ENCODE measurements at places on chromosomes 12 and 14.

- no peak for DNase-seq
Measured at GRCh38 chr14:69303086-69303485, 43.1 kb downstream of the GALNT16 start.

DNA sequence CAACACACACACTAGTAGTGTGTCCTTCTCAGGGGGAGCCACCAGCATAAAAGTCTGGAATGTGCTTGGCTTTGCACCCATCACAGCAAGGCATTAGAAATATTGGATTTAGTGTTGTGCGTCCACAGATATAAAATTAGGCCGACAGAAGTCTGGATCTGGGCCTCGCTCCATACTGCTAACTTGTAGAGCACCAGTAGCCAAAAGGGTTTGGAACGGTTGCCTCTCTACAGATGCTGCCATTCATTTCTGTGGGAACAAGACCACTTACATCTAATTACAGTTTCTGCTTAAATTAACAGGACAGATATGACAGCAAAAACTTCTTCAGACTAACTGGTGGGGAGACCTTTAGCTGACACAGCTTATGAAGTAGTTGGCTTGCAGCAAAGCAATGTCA lies 94.2 kb downstream of the EXOC5 start:
- no peak for DNase-seq

- no peak for DNase-seq
Measured at GRCh38 chr12:129075460-129076208, 222.4 kb downstream of the GLT1D1 start.

GRCh38 chr14:31465111-31465510 lies 7.8 kb upstream of the DTD2 start:
- DNase-seq: no peak

DNA sequence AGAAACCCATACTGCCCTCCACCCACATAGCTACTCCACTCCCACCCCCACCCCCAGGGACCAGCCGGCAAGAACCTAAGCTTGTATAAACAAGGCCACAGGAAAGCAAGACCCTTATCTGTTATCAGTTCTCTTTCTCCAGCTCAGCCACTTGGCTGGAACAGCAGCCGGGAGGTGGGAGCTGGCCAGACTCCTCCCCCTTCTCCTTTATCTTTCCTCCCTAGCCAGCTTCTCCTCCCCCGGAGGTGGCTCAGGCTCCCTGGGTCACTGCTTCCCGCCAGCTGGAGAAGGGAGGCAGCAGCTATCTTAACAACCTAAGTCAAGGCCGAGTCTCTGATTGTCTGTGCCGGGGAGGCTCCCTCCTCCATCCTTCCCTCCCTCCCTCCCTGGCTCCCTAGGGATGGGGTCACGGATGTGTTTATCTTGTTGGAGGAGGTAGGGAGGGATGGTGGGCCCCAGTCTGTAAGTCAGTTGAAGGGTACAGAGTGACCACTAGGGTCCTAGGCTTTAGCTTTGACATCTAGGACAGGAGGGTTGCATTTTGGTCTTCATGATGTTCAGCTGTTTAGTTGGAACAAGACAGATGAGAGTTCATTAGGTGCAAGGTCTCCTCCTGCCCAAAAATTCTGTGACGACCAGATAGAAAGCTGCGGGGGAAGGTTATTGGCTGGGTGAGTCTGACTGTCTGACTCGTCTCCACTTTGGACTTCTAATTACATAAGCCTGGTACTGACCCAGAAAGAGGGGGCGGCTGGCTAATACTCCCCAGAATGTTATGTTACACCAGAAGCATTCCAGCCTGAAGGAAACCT lies 29.7 kb downstream of the ZFP36L1 start:
- peak; percentile 44 for DNase-seq

GRCh38 chr12:12608557-12608957 lies 3.1 kb upstream of the CREBL2 start:
- DNase-seq: no peak

GRCh38 chr12:91897025-91897515 lies 248.6 kb downstream of the BTG1 start:
- DNase-seq: no peak

- no peak for DNase-seq
Measured at GRCh38 chr12:77299001-77299400, 233.6 kb upstream of the E2F7 start.

DNA sequence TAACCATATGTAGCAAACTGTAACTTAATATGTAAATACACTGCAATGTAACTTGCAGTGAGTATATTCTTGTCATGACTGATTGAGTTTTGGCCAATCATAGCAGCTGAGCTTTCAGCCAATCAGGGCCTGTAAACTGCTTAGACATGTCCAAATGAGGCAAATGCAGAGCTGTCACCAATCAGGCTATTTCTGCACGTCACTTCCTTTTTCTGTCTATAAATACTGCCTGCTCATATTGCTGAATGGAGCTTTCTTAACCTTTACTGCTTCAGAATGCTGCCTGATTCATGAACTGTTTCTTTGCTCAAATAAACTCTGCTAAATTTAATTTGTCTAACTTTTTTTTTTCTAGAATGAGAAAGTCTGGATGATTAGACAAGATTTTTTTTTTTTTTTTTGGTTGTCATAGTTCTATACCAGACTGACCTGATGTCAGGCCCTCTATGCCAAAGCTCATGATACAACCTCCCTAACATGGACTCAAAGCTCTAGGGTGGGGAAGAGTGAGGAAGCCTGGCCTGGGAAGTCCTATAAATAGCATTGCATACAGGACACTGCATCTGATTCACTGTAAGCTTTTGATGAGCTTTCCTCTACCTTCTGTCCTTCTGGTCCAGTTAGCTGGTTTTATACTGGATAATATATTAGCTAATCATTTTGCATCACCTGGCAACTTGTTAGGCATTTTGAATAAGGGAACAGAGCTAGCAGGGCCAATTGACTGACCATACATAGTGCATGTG lies 12.0 kb downstream of the MGP start:
- DNase-seq: no peak

GRCh38 chr12:5260591-5261086 lies 171.3 kb upstream of the NTF3 start:
- DNase-seq: no peak

DNA sequence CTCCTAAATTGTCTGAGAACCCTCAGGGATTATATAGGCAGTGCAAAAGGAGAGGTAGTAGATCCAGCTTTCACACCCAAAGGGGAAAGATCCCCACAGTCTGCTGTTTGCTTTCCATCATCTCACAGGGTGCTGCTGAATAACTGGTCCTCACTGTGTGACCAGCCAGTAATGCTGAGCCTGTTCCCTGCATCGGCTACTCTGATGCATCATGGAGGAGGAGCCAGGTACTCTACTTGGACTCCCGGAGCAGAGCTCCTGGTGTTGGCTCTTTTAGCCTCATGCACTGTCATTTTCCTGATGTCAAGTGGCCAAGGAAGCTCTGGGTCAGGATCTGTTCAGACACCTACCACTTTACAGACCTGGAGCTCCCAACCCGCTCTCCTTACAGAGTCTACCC lies 127.4 kb upstream of the ATF1 start:
- no peak for DNase-seq

GRCh38 chr12:105937009-105937408 lies 201.7 kb downstream of the NUAK1 start:
- DNase-seq: no peak

DNA sequence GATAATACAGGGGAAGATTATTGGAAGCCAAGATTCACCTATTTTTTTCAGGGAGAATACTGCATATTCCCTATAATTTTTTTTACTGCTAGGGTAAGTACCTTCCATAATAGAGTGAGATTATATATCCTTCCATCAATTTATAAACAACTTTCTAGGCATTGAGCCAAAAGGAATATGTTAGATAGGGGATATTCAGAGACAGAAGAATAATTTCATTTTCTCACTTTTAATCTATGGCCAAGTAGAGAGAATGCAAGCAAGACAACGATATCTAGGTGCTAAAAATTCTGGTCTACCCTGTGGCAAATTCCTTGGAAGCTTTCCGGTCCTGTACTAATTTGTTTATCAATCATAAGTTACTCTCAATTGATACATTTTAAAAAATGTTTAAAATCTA lies 69.7 kb upstream of the STAC3 start:
- DNase-seq: no peak

DNA sequence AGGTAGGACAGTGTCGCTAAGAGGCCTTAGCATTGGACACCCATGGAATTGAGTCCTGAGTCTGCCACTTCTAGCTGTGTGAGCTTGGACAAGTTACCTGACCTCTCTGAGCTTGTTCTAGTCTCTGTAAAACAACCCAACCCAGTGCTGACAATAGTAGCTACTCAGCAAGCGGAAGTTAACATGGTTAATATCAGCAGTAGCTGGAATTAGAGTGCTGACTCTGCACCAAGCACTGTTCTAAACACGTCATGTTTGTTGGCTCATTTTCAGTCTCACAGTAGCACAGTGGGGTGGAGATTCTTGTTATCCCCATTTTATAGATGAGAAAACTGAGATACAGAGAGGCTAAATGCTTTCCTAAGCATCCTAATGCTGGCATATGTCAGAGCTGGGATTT lies 47.5 kb upstream of the RIN3 start:
- DNase-seq: no peak

DNA sequence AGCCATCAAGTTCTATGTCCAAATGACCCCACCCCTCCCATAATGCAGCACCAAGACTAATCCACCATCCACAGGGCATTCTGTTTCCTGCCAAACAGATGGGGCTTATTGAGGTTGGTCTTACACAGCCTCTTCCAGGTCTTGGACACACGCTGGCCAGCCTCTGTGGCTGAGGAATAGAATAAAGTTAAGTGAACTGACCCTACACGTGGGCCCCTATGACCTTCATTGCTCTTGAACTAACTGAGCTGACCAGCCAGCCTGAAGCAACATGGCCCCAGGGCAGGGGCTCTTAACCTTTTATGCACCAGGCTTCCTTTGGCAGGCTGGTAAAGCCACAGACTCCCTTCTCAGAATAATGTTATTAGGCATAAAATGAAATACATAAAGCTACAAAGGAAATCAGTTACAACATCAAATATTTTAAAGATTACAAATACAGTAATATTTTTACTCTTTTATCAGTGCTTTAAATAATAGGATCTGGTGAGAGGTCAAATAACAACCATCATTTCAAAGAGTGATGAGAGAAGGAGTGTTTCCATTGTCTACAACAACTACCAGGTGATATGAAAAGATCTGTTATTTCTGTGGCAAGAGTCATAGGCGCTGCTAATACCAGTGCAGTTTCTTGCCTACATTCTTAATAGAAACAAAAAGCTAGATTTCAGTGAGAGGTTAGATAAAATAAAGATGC lies 192.9 kb upstream of the NUDT4 start:
- no peak for DNase-seq

- DNase-seq: no peak
Measured at GRCh38 chr14:90475298-90475697, 78.5 kb downstream of the CALM1 start.

GRCh38 chr14:30291216-30291615 lies 267.7 kb upstream of the G2E3 start:
- peak; percentile 12 for DNase-seq

DNA sequence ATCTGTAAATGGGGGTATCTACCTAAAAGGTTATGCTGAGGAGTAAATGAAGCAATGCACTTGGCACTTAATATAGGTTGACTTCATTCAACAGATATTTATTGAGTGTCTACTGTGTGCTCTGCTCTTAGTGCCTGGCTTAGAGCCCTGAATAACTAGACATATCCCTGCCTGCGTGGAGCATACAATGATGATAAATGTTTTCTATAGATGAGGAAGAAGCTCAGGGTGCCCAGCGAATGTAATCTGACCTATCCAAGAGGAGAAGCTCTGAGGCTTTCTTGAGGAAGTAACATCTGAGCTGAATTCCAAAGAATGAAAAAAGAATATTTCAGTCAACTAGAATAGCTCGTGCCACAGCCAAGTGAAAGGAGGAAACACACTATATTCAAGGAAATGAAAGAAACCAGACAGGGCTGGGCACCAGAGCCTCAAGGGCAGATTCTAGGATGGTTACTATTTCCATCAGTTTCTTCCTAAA lies 17.9 kb upstream of the HIGD1C start:
- no peak for DNase-seq

- DNase-seq: no peak
Measured at GRCh38 chr14:50094056-50094755, 22.2 kb downstream of the VCPKMT start.

DNA sequence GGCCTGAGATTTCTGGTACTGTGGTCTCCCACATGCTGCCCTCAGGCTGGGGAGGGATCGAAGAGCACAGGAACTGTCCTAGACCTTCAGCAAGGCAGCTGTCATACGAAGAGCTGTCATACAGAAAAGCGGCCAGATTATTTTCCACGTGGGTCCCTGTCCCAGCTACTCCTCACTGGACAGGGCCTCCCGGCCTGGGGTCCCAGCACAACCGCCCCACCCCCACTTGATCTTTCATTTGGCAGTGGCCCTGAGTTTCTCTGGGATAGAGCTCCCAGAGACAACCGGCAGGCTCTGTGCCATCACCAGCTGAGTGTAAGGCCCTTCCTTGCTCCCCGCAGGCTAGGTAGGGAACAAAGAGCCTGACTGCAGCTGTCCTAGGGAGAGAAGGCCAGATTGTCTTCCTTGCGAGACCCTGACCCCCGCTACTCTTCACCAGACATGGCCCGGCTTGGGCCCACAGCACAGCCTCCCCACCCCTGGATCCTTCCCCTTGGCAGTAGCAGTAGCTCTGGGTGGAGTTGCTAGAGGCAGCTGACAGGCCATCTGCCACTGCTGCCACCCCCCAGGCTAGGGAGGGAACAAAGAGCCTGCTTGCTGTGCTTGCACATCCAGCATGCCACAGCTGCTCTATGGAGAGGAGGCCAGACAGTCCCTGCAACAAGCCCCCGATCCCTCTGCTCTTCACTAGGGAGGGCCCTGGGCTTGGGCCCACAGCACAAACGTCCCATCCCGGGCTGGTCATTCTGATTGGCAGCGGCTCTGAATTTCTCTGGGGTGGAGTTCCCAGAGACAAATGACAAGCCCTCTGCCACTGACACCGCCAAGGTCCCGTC lies 3.1 kb upstream of the OR4N2 start:
- no peak for DNase-seq

DNA sequence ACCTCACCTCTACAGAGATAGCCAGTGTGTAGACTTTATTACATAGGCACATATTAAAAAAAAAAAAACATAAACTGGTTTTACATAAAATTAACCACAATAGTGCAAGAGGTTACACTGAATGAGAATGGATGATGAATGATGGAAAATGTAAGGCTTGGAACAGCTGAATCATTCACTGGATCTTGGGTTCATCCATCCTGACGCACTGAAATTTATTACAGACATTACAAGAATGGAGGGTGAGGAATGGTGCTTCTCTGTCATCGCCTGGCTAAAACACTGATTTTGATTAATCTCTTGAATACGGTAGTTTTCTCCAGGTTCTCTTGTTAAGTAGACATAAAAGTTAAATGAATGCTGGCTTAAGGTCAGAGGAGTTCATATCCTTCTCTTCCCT lies 40.0 kb upstream of the GTF2A1 start:
- DNase-seq: no peak

DNA sequence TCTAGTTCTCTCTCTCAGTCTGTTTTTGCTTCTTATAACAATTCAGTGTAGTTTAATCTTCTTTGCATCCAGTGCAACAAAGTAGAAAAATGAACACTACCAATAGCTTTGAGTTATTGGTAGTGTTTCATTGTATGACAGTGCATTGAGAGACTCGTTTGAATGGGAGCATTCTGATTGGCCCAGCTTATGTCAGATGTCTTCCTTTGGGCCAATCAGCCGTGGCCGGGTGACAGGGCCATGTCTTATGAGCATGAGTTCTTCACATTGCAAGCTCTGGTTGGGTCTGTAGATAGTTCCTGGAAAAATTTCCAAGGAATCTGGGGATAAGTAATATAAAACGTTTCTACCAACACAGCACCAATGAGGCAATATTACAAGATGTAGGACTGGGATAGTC lies 36.5 kb downstream of the GYS2 start:
- no peak for DNase-seq
